ENCODE measurements at places on chromosomes 11 and 22.

- no peak for DNase-seq
Measured at GRCh38 chr22:31394326-31394725, 5.1 kb upstream of the DRG1 start.

GRCh38 chr11:127182586-127183203 is 182.1 kb upstream of the KIRREL3 start:
- no peak for DNase-seq

- DNase-seq, result no peak
Measured at GRCh38 chr22:27676545-27677213, 124.9 kb downstream of the MN1 start.

DNA sequence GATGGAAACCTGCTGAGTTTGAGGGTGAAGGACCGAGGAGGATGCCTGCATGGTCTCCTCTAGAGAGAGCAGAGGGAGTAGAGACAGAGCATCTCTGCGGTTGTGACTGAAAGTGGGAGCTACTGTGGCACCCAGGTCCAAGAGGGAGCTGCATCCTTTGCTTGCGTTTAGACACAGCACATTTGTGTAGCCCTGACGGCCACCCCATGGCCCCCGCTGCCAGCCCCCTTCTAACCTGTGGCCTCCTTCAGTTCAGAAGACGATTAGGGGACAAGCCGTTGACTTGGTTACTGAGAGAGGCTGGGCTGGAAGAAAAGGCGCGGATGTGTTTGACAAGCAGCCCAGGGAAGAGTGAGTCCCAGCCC is 690.9 kb downstream of the BRD1 start:
- no peak for DNase-seq

DNA sequence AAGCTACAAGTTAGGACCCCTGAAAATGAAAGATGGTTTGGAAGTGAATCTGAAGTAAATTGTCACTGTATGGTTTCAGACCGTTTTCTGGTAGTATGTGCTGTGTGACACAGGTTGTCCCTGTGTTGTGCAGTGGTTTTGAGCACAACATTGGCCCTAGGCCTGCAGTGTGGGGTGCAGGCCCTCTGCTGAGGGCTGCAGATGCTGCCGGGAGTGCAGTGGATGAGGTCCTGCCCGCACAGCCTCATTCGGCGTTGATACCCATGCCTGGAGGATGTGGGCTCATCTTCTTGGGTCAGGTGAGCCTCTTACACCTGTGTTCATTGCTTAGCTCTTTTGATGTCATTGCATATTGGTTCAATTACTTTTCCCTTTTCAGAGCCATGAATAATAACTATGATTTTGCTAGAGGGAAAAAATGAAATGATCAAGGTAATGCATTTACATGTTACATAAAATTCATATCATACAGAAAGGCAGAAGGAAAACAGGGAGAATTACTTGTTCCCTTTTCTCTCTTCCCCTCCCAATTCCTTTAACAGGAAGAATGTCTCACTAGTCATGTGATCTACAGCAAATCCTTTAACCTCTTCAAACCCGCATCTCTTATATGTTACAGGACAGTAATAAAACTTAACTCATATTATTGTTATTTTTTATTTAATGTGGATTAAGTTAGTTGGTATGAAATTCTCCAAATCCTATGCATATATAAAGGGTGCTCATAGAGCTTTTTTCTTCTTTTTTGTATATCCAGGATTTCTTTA is 48.7 kb downstream of the PTPRJ start:
- DNase-seq, result no peak

DNA sequence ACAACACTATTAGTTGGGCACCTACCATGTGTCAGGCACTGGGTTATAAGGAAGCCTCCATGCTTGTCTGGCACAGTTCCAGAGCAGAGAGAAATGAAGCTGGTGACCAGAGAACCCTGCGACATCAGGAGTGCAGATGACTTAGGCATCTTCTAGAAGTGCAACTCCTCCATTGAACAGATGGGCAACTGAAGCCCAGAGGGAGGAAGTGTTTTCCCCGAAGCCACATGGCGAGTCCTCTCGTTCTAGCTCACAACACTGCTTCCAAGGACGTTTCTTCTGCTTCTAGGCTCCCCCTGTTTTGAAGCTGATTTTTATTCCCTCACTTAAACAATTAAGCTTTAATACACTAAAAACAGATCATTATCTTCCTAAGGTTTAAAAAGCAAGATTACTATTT is 109.8 kb upstream of the SYT13 start:
- no peak for DNase-seq

- DNase-seq, result no peak
Measured at GRCh38 chr11:15148169-15148568, 33.4 kb downstream of the INSC start.

DNA sequence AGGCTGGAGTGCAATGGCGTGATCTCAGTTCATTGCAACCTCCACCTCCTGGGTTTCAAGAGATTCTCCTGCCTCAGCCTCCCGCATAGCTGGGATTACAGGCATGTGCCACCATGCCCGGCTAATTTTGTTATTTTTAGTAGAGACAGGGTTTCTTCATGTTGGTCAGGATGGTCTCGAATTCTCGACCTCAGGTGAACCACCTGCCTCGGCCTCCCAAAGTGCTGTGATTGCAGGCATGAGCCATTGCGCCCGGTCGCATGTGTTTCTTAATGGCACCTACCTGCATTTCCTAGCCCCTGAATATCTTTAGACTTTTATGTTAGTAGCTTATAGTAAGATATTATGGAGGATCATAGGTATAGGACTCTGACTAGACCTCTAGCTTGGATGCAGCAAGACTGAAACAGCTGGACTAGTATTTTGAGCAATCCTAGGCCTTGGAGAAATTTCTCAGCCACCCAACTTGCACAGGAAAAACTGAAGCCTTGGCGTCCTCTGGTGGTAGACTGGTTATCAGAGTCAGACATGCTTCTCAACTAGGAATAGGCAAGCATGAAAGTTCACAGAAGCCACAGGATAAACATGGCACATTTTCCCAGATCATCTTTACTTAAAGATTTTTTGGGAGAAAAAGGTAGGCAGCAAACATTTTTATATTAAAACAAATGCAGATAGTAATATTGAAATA is 22.7 kb upstream of the C1QTNF4 start:
- peak; percentile 31 for DNase-seq

DNA sequence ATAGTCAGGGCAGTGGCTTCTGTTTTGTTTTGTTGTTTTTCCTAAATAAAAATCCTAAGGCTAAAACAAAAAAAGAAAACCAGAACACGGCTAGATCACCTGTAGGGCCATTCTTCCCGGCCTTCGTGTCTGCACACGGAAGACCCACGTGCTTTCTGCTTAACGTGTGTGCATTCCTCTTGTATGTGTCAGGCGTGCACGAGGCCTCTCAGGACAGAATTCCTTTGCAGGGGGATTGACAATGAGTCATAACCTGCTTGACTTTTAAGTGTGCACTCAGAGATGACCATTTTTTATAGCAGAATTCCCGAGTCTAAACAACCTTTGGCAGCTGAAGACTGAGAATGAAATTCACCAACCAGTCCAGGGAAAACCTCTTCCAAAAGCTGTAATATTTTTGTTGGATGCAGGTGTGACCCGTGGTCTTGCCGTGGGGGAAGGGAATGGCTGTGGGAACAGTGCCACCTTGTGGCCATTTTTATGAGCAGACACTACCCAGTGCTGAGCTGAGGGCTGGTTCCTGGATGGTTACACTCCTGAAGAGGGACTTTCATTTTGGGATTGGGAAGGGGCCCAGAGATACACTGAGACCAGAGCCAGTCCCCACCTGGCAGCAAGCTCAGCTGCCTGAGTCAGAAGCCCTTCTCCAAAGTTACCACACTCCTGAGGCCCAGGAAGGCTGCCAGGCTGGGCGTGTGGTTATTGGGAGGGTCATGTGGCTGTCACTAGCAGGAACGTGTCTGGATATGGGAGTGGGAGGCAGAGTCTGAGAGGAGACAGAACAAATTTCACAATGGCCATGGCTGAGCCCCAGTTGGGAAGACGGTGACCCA is 35.7 kb upstream of the DKK3 start:
- DNase-seq, result peak; percentile 26

GRCh38 chr22:39427751-39428596 is 28.4 kb downstream of the TAB1 start:
- no peak for DNase-seq

GRCh38 chr22:37462983-37463382 is 23.2 kb downstream of the MFNG start:
- no peak for DNase-seq

- no peak for DNase-seq
Measured at GRCh38 chr11:127195501-127196120, 195.0 kb upstream of the KIRREL3 start.

DNA sequence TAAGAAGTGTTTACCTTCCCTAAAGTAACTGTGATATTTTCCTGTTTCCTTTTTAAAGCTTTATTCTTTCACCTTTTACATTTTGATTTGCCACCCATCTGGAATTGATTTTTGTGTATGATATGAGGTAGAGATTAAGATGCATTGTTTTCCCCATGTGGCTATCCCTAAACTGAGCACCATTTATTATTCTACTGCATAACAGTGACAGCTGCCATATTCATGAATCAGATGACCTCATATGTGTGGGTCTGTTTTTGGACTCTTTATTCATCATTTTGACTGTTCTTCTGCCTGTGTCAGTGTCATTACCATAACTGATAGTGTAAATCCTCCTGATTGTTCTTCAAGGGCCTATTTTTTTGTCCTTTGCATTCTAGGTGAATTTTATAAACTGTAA is 50.8 kb downstream of the HIPK3 start:
- DNase-seq, result no peak

GRCh38 chr22:22042599-22043295 is 60.2 kb upstream of the TOP3B start:
- no peak for DNase-seq

GRCh38 chr11:36027731-36028130 is 83.9 kb downstream of the LDLRAD3 start:
- DNase-seq, result no peak

DNA sequence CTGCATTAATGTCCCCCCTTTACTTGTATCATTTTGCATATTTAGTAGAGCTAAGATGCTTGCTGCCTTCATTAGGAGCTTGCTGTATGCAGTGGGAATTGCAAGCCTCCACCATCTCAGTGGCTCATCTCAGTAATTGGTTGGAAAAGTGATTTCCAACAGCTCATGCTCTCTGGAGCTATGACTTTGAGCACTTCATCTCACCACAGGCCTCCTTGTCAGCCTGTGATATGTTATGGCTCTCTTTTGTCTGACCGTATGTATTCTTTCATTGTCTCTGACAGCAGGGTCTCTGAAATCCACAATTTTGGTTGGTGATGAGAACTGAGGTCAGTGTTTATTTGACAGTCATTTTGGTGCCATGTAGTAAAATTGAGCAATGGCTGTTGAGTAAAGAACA is 345.1 kb downstream of the FAT3 start:
- no peak for DNase-seq

- DNase-seq, result no peak
Measured at GRCh38 chr11:766106-766935, 11.0 kb downstream of the GATD1 start.

DNA sequence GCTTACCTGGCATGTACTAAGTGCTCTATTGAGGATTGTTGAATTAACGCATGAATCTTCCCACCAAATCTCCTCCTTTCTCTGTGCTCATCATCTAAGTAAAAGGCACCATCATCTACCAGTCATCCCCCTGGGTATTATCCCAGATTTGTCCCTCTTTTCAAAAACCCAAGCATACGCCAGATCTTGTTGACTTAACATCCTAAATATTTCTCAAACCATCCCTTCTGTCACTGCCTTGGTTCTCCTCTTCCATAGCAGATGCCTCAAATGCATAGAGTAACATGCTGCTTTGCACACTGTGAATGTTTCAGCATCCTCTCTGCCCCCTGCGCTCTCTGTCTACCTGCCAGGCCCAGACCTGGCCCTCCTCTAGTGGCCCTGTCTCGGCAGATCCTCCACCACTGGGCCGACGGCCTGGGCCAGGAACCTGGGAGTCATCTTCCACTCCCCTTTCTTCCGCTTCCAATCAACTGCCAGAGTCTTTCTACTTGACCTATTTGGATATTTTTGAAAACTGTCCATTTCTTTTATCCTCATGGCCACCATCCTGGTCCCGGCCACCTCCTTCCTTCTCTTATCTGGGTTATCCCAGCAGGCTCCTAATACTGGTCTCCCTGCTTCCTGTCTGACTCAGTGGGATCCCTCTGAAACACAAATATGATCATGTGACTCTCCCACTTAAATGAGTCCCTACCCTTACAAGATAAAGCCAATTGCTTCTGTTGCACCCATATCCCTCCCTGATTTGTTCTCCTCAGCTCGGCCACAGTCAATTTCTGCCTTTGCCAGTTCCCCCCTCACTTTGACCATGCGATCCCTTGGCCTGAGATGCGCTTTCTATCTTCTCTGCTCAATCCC is 3.4 kb upstream of the TAB1 start:
- no peak for DNase-seq

GRCh38 chr11:117941976-117942654 is 12.9 kb upstream of the TMPRSS13 start:
- no peak for DNase-seq

DNA sequence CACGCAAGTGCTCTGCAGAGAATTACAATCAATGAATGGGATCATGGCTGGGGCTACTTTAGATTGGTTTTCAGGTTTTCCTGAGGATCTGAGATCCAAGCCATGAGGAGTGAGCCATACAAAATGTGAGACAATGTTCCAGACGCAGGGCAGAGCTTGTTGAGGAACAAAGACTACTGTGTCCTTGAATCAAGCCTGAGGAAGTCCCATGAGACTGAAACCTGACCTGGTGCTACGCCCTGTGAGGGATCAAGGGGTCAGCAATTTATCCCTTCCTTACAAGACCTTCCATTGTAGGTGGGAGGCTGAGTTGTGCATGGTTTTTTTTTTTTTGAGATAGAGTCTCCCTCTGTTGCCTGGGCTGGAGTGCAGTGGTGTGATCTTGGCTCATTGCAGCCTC is 2.1 kb downstream of the INCENP start:
- no peak for DNase-seq

DNA sequence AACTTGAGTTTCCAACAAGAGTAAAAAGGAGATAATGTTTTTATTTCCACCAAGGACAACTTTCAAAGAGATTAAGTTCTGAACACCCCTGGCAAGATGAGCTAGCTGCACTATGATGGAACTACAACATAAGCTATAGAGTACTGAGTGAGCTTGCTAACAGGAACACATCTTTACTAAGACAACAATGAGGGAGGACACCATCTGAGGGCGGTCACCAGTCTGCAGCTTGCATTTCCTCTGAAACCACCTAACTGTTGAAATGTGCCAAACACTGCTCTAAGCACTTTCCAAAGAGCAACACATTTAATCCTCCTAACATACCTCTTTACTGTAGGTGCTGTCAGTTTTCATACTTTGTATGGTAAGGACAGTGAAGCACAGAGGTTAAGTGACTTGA is 68.4 kb downstream of the TCF20 start:
- DNase-seq, result no peak
